T-helper 2 cell treated with Interferon-gamma antibody and Interleukin-4, amounts not matched to agents 5 μg/mL and 100 μg/mL, for 36 hours (primary cell): ENCODE measurements at places on chromosomes 7 and 10.

GRCh38 chr7:2004841-2005725 lies 227.7 kb downstream of the MAD1L1 start:
- no peak for DNase-seq

- DNase-seq: no peak
Measured at GRCh38 chr10:77428691-77429395, 208.8 kb downstream of the KCNMA1 start.

DNA sequence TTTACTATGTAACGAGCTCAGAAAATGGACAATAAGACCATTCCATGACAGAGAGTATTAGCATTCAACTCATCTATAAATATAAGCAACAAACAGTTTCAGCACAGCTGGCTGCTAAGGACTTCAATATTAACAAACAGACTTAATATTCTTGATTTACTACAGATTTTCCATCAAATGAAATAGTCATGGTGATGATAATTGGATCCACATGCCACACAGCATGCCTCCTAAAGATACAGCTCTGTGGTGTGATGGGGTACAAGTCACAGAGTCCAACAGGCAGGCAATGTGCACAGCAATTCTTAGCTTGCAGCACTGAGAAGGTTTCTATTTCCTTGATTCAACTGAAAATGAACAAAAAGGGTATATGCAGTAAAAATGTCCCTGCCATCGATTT lies 54.0 kb downstream of the DOCK4 start:
- no peak for DNase-seq

- no peak for DNase-seq
Measured at GRCh38 chr10:120521880-120522279, 64.9 kb downstream of the PLPP4 start.

DNA sequence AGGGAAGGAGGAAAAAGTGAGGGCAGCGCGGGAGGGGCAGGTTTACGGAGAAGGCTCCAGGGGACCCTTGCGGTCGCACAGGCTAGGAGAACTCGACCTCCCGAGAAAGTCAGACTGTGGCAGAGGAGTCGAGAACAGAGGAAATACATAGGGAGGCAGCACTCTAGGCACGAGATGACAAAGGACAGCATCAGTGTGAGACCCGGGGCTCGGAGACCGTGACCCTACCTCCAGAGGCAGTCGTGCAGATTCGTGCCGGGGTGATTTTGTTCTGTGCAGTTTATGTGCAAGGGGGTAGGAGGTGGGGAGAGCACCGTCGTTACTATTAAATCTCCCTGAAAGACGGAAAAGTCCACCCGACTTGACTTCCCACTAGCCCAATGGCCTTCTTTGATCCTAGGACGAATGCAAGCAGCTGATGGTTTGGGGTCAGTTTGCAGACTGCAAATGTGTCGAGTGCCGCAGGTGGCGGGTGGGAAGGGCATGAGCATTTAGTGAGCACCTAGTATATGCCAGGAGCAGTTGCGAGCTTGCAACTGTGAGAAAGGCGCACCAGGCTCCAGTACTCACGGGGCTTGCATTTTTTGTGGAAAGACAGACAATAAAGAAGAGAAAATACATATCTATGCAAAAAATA lies 674 bp upstream of the OSBPL3 start:
- no peak for DNase-seq

GRCh38 chr10:15601819-15602218 lies 117.9 kb downstream of the ITGA8 start:
- DNase-seq: no peak

- DNase-seq: no peak
Measured at GRCh38 chr7:75050501-75050900, 23.1 kb downstream of the RCC1L start.

DNA sequence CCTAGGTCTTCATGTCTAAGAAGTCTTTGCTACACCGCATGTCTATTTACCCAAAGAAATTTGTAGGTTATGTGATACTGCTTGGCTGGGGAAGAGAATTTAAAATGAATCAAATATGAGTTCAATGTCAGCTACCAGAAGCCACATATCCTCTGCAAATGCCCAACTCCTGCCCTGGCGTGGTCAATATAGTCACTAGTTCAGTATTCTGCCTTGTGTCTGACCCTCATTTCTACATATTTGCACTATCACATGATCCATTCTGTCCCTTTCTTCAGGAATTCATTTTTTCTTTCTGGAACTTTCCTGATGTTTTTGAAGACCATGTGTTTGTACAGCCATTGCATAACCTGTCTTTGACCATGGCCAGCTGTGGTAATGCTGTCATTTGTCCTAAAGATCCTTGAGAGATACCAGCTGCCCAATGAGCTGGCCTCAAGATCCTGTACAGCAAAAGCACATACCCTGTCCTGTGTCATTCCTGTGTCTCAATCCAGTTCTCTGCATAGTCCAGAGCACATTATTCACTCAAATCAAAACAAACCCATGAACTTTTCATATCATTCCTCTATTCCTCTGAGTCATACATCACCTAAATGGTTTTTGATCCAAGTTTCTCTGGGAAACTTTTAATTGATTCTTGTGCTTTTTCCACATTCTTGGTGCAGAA lies 524.5 kb downstream of the PARD3 start:
- DNase-seq: no peak

GRCh38 chr7:91239772-91240171 lies 24.5 kb upstream of the FZD1 start:
- DNase-seq: no peak

DNA sequence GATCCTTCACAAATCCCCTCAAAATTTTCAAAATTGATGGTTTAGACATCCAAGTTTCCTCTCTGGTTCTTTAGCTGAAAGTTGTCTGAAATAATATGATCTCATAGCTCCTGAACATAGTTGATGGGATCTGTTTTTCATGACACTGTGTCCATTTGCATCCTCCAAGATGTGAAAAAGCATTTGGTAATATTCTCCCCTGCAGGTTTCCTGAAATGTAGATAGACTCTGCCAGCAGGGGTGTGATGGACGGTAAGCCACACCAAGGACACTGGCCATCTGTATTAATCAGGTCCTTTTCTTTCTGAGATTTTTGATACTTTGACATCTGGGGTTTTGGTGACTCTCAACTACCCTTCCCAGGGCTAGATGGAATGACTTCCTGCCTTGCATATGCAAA lies 79.6 kb upstream of the GRB10 start:
- no peak for DNase-seq

DNA sequence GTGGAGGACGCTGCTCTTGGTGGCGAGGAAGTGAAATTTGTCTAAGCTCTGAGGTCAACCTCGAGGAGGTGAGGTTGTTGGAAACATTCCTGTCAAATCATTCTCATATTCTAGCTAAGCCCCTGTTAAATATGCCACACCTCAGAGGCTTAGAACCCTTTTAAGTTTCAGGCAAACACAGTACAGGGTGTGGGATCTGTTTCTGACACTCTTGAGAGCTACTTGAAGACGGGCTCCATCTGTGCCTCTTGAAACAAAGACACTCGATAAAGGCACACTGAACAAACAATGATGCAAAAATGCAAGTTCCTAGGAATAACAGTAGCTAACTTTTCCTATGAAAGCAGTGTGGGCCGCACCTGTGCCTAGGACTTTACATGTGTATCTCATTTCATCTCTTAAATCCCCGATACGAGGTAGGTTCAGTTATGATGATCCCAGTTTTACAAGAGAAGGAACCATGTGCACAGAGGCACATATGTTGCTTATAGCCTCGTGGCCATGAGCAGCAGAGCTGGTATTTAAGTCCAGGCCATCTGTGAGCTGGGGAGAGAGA lies 299.2 kb downstream of the CCDC3 start:
- no peak for DNase-seq

DNA sequence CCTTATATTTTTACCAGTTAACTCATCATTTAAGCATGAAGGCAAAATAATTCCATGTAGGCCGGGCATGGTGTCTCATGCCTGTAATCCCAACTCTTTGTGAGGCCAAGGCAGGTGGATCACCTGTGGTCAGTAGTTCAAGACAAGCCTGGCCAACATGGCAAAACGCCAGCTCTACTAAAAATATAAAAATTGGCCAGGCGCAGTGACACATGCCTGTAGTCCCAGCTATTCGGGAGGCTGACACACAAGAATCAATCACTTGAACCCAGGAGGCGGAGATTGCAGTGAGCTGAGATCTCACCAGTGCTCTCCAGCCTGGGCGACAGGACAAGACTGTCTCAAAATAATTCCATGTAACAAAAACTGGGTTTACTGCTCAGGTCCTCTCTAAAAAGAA lies 18.3 kb downstream of the HNRNPA2B1 start:
- no peak for DNase-seq

GRCh38 chr10:95394161-95394880 lies 103.5 kb upstream of the PDLIM1 start:
- DNase-seq: peak; percentile 45

DNA sequence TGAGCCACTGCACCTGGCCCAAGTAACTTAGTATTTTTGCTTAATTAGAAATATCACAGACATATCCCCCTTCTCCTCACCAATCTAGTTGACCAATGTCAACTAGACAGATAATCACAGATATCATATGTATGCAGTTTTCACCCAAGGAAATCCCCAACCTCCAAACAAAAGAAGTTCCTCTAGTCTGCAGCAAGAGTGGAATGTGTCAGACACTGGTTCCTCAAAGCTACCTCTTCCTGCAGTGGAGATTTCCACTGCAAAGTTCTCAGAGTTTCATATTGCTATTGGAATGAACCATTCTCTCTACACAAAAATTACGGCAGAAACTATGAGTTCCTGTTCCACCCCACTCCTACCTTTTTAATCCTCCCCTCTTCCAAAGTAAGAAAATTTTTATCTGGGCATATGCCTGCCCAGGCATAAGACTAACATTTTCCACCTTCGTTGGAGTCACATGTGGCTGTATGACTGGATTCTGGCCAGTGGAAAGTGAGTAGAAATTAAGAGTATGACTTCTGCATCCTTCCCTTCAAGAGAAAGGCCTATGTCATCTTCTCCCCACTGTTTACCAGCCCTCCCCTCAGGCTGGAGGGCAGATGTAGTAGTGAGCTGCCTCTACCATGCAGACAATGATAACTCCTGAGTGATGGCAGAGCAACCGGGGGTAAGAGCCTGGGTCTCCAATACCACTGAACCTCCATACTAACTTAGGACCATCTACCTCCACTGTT lies 103.0 kb downstream of the MYOF start:
- DNase-seq: peak; percentile 51

- DNase-seq: peak; percentile 20
Measured at GRCh38 chr10:78981257-78981969, 87.4 kb upstream of the ZMIZ1 start.

DNA sequence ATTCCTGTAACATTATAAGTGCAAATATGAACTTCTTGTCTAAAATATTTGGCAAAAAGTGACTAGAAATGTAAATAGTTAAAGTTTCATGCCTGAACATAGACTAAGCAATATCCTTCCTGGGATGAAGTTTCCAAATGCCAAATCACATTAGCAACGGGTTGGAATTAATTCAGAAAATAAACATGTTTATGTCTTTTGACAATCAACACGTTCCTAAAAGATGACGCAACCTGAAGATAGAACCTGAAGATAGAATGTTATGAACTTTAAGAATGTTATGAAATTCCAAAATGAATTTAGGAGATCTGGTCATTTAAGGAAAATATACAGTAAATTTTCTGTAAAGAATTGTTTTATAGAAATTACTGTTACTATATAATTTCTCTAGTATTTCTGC lies 9.2 kb downstream of the LAMB4 start:
- no peak for DNase-seq

DNA sequence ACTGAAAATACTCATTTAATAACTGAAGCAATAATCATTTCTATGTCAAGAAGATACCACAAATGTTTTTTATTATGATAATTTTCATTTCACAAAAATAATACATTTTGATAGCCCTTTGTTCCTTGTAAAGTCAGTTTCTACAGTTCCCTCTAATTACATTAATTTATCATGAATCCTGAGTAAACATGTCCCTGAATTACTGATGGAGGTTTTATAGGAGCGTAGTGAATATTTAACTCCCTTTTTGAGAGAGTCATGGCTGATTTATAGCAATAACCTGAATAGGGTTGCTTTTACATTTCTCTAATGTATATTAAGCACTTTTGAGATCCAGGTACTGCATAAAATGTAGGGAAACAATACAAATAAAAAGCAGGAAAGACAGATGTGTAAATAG lies 216.0 kb upstream of the DKK1 start:
- DNase-seq: no peak

DNA sequence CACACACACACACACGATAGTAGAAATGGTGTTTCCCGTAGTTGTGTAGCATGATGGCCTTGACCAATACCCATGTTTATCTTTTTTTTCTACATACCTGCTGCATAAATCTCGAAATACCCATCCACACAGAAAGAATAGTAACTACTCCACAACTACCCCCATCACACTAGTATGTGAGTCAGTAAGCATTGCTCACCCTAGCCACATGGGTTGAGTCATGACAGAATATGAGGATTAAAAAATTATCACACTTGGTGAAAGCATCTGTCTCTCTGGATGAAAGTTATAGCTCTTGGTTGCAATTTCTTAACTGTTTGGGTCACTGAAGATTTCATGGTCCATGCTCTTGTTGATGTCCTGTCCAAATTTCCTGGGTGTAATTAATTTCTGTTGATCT lies 103.4 kb upstream of the MDFIC start:
- DNase-seq: peak; percentile 14

DNA sequence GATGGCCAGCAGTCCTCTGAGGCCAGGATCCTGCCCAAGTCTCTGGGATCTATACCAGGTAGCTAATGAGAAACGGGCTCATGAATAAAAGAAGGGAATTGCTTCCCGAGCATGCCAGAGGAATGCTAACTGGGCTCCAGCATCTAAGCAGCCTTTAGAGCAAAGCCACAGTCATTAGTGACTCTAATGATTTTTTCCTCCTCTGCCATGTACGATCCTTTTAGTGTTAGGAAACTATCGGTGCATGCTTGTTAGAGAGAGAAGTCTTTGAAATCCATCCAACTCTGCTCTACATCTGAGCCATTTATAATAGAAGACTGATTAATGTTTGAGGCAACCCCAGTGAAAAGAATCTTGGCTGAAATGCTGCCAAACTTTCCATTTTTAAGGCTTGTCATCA lies 124.9 kb upstream of the TCERG1L start:
- no peak for DNase-seq

GRCh38 chr7:126720232-126720631 lies 532.5 kb downstream of the GRM8 start:
- DNase-seq: no peak

GRCh38 chr7:101172854-101173751 lies 7.0 kb downstream of the NAT16 start:
- no peak for DNase-seq

DNA sequence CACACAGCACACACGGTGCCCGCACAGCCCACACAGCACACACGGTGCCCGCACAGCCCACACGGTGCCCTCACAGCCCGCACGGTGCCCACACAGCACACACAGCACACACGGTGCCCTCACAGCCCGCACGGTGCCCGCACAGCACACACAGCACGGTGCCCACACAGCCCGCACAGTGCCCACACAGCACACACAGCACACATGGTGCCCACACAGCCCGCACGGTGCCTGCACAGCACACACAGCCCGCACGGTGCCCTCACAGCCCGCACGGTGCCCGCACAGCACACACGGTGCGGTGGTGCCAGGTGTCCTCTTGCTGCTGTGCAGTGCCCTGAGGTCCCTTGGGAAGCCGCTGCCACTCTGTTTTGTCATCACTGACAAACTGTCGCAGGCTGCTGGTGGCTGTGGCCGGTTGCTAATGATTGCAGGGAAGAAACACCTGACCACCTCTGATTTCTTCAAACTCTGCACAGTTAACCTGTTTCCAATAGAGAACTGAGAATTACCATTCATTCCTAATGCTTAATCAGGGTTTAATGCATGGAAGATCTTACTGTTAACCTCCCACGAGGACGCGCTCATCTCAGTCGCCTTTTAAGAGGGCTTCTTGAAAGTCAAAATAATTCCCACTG lies 66.9 kb downstream of the GLRX3 start:
- no peak for DNase-seq
